ENCODE measurements at places on chromosomes 5 and 9.
A peak's percentile ranks its signal among the peaks of the same experiment; 100 is the strongest.

DNA sequence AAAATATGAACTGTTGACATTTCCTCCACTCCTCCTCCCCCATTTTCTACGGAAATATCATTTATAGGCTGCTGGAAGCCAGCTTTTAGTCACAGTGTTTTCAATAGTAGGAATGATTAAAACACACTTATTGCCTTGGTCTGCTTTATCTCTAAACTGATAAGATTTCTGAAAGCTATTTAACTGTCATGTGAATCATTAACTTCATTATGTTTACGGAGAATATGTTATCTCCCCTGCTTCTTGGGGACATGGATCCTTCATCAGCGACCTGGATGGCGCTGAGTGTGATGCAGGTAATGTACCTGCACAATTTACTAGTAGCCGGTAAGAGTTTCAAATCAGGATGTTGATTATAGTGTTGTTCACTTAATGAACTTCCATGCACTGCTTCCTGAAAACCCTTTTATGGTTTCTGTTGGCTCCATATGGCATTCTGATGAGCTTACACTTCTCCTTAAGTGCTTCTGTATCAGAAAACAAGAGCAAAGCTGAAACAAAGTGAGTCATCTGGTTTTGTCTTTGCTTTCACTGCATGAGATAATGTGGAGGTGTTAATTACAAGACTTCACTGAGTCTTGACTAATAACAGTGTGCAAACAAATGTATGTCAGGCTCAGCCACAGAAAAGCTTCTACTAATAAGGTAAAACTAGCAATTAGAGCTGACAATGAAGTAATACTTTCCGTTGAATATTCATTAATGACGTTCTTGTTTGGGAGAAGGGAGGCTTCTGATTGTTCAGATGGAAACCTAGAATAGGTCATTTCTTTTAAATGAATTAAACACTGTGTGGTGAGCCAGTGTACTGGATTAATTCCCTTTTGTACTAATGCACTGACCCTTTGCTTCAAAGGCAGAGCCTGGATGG, 162.4 kb upstream of the ZNF608 start:
- DNase-seq = no peak

- peak; percentile 81 for DNase-seq
Observed at GRCh38 chr9:35736201-35736633, 3.8 kb downstream of the CREB3 start.

DNA sequence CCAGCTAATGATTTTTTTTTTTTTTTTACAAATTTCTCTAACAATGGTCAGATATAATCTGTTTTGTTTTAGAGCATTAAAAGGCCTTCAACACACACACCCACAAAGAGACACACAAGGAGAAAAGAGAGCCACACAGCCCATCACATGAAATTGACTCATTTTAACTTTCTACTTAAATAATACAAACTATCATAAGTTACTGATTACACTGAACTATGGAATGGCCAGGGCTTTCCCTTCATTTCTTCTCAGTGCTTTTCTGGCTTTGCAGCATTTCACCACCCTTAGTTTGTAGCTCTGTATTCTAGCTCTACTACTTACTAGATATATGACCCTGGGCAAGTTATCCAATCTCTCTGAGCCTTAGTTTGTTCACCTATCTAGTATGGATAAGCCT, 13.2 kb downstream of the REEP5 start:
- DNase-seq = no peak

DNA sequence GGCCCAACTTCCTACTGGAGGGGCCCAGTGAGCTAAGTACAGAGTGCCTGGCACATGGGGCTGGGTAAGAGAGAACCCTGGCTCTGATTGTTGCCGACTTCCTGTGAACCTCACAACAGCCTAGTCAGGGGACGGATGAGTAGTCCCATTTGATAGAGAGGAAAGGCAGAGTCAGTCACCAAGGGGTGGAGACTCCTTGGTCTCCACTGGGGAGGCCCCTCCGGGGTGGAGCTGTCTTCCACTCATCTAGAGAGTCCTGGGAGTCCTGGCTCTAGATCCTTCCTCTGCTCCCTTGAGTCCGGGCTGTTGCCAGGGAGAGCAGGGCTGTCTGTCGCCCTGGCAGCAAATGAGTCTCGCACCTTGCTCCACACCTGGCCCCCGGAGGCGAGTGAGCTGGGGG, 8.0 kb downstream of the GRK6 start:
- no peak for DNase-seq

DNA sequence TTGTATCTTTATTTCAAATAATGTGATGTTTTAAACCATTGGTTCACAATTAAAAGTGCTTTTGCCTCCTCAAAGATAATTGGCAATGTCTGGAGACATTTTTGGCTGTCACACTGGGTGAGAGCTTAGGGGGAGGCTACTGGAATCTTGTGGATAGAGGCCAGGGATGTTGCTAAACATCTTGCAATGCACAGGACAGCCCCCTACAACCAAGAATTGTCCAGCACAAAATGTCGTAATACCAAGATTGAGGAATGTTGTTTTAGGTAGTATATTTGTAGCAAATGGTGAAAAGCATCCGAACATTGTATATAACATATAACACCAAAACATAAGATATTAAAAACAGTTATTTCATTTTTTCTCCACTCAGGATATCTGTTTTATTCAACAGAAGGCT, 99.8 kb downstream of the SLC44A1 start:
- no peak for DNase-seq

GRCh38 chr9:5652821-5653220, 23.9 kb downstream of the RIC1 start:
- DNase-seq = no peak

DNA sequence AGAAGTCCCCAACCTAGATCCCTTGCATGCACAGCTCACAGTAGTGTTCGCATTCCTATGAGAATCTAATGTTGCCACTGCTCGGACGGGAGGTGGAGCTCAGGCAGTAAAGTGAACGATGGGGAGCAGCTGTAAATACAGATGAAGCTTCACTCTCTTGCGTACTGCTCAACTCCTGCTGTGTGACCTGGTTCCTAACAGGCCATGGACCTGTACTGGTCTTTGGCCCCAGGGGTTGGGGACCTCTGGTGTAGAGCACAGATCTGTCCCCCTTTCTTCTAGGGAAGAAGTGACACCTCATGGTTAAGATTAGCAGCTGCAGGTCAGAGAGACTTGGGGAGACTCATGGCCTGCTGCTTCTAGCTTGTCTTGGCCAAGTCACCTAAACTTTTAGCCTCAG, 7.1 kb downstream of the ARHGEF28 start:
- no peak for DNase-seq

DNA sequence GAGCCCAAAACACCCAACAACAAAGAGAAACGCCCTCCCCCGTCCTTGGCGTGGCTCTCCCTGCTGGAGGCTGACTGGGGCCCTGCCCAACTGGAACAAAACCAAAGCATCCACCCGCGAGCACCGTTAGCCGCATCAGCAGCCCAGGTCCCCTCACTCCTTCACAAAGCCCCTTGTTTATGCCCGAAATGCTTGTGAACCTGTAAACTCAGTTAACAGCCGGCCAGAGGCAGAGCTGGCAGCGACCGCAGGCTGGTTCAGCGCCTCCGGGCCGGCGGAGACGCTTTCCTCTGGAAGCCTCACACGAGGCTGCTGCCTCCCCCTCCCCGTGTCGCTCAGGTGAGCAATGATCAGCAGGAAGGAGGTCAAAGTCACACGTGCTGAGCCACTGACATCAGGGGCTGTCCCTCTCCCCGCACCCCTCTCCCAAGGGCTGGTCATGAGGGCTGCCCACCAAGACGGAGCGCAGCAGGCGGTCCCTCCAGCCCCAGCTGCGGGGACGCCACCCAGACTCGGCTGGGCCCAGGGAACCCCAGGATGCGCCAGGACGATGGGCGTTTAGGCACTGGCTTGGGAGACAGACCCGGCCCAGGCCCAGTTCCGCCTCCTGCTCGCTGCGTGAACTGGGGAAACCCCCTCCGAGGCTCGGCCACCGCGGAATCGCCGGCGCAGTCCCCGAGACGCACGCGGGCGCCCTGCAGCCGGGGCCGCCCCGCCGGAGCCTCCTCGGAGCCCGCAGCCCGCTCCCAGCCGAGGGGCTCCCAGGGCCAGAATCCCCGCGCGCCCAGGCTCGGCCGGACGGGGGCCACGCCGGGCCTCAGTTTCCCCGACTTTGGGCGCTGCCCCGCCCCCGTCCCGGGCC, 563 bp downstream of the SNAPC4 start:
- DNase-seq = peak; percentile 32

DNA sequence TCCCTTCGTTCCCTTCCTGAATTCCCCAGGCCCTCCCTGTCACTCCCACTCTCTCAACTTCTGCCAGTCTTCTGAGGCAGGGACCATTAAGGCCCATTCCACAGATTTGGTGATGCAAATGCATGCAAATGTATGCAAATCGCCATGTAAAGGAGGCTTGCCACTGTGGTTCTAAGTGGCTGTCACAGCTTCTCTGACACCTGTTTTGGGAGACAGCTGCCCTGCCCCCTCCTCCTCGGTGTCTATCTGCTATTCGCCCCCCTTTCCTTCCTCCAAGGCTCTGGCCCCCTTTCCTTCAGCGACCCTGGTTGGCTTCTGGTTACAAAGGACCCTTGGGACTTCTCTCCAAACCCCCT, 10.5 kb upstream of the ARAP3 start:
- no peak for DNase-seq

- DNase-seq = no peak
Observed at GRCh38 chr9:129574911-129575585, 45.9 kb downstream of the C9orf50 start.

- DNase-seq = no peak
Observed at GRCh38 chr9:19516348-19516747, 107.5 kb downstream of the ACER2 start.

GRCh38 chr5:150294551-150295071, 5.0 kb upstream of the CAMK2A start:
- no peak for DNase-seq

DNA sequence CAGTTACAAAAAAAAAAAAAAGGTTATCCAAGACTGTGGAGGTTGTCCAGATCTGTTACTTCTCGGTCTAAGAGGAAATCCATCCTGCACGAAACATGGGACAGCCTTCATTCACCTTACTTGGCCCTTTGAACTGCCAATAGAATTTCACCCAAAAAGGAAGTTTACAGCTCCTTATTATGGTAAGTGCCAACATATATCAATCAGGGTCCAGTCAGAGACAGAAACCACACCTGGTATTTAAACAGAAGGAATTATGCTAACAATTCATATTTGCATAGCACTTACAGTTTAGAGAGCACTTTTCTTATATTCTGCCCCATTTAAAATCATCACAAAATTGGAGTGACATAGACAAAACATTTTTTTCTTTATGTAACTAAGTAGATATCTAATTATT, 93.6 kb upstream of the PTPN3 start:
- DNase-seq = no peak

DNA sequence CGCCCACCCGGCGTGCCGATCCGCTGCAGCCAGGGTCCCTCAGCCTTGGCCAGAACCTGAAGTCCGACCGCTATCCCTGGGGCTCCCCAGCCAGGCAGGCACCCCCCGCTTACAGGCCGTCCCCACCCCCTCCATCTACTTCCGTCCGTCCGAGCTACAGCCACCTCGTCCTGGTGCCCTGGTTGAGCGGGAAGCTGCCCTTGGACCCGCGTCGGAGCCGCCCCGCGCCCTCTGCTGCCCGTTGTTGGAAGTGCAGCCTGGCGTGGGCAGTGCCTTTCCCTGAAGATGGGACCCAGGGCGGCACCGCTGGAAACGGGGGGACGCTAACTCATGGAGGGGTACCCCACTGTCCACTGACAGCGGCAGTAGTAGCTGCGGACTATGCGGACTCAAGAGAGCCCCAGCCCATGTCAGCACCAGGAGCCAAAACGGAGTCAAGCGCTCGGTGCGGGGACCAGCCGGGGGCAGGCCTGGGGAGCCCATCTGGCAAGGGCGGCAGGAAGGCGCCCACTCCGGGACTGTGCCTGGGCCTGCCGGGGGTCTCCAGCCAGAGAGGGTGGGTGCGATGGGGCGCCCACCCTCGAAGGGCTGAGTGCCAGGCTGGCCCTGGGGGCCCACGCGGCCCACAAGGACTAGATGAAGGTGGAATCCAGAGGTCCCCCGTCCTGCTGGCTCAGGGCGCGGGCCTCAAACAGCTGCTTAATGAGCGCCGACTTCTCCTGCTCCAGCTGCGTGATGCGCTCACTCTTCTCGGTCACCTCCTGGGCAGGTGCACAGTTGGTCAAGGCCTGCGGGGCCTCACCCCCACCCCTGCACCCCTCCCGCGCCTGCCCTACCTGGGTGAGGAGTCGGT, 6.1 kb downstream of the SAPCD2 start:
- DNase-seq = peak; percentile 74

DNA sequence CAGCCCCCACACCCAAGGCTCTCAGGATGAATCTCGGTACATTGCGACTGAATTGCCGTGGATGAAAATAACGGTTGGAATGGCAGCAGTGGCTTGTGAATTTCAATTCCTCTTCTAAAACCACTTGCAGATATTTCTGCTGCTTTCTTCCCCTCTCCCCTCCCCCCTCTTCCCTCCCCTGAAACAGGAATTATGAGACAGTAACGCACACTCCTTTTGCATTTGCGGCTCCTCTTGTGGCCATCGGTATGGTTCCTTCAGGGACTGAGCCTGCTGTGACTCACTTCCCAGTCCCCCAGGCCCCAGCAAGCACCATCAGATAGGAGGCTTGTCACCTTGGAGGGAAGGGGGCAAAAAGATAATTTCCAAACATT, 9.7 kb downstream of the DCANP1 start:
- DNase-seq = peak; percentile 58
